Cardiac fibroblast (primary cell): ENCODE measurements at places on chromosomes 3 and 15.

GRCh38 chr15:88635318-88635717 lies 3.5 kb upstream of the ISG20 start:
- no peak for DNase-seq

DNA sequence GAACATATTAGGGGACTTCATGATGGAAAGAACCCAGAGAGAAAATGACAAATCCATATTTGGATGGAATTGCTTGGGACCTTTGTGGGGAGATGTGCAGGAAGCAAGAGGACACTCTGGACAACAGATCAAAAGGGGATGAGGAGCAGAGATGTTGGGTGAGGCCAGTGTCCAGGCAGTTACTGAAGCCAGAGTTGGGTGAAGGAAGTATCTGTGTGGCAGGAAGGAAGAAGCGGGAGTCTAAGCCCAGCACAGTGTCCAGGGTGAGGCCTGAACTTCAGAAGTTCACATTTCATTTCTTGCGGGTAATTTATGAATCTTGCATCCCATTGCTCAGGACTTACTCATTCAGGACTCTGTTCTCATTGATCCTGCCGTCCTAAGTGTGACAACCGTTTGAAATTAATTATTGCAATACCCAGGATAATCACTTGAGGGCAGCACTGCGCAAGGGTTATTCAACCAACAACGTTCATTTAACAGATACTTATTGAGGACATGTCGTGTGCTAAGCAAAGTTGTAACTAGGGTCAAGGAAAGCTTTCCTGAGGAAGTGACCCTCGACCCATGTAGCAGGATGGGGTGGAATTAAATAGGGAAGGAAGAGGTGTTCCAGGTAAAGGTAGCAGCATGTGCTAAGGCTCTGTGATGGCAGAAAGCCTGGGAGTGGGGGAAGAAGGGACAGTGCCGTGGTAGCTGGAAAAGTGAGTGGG lies 61.3 kb upstream of the CMTM8 start:
- peak; percentile 69 for DNase-seq

DNA sequence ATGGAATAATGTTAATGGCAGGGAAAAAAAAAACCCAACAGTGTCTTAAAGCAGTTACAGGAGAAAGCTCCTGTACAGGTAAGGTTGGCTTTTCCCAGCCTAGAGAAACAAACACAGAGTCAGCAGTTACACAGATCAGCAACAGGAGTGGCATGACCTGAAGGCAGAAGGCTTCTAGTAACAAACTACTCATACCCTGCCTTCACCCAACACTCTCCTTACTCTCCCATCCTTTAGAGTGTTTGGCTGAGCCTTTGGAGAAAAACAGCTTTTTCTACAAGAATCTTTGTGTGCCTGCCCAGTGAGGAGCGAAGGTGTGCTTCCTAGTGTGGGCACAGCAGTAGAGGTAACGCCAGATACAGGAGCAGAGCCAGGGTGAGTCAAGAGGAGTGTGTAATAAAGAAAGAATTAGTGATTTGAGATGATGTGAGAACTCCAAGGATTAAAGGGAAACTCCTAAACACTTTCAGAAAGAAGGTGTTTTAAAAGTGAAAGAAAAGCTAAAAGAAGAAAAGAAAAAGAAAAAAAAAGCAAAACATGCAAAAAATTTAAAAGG lies 152.7 kb downstream of the POLR2M start:
- DNase-seq, result no peak

GRCh38 chr15:66008940-66009562 lies 139.8 kb downstream of the RAB11A start:
- peak; percentile 15 for DNase-seq

DNA sequence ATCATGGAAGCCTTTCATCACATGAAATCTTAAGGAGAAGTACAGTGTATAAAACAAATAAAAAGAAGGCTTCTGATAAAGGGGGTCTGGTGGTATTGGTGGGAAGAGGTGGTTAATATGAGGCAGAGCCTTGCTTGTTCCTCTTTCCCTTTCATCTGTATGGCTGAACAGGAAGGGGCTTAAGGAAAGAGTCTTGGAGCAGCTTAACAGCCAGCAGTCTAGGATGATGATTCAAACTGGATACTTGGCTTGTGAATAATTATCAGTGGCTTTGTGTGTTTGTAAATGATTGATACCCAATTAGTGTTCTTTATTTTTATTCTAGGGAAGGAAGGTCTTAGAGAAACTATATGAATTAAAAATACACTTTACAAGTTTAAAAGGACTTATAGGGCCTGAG lies 29.1 kb upstream of the TCAIM start:
- no peak for DNase-seq

DNA sequence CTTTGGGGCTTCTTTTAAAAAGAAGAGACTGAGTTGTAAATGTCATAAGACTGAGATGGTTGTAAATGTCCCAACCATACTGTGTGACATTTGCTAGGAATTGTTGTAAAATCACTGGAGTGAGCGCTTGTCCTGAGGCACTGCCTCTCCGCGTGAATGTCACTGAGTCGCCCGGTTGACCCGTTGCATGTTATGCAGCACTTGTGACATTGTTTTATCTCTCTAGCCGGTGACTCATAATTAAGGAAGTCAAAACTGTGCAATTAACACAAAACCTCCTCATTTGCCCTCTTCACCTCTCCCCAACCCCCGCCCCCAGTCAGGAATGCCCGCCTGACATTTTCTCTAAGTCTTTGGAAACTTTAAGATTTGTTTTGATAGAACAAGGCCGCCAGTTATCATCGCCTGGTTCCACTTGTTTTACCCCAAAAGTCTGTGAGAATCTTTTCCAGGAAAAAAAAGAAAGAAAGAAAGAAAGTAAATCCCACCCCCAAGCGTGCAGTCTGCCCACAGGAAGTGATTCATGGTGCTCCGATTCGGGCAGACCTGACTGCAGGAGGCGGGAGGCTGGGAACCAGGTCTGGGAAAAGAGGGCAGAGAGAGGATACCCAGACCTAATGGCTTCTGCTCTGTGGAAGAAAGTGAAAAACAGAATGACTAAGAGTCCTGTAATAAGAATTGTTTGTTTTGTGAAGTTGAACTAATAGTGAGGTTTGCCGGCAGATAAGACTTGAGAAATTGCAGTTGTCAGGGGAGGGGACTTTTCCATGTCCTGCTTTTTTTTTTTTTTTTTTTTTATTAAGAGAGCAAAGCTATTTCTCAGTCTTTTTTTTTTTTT lies 84.8 kb downstream of the SMAD3 start:
- DNase-seq, result peak; percentile 99

DNA sequence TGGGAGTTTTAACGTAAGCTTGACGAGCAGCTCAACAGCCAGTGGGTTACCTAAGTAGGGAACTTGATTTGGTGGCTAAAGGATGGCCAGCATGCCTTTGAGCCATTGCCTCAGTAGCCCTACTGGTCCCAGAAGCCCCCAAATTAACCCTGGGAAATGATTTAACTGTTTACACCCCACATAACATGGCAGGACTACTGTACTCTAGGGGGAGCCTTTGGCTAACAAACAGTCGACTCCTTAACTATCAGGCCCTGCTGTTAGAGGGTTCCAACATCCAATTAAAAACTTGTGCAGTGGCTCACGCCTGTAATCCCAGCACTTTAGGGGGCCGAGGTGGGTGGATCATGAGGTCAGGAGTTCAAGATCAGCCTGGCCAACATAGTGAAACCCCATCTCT lies 9.4 kb upstream of the SMCO1 start:
- peak; percentile 28 for DNase-seq

DNA sequence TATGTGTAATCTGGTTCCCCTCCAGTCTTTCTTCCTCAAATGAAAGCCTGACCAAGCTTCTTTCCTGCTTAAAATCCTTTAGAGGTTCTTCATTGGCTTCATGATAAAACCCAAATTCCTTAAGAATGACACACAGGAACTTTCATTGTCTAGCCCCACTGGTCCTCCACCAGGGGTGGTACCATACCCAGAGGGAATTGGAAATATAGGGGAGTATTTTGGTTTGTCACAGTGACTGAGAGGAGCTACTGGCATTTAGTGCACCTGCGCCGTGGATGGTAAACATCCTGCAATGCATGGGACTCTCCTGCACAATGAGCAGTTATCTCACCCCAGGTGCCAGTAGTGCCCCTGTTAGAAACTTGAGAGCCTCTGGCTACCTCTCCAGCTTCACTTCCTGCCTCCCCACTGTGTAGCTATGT lies 10.8 kb downstream of the ZWILCH start:
- peak; percentile 24 for DNase-seq
